SK-N-SH treated with all-trans-retinoic acid at 6 μM for 48 hours (cell line): ENCODE measurements at places on chromosomes 16 and 17.
A peak's percentile ranks its signal among the peaks of the same experiment; 100 is the strongest.

GRCh38 chr16:363766-364490 is 6.4 kb downstream of the MRPL28 start:
- peak; percentile 4; the same call in 2 of the 3 replicates for ATAC-seq

DNA sequence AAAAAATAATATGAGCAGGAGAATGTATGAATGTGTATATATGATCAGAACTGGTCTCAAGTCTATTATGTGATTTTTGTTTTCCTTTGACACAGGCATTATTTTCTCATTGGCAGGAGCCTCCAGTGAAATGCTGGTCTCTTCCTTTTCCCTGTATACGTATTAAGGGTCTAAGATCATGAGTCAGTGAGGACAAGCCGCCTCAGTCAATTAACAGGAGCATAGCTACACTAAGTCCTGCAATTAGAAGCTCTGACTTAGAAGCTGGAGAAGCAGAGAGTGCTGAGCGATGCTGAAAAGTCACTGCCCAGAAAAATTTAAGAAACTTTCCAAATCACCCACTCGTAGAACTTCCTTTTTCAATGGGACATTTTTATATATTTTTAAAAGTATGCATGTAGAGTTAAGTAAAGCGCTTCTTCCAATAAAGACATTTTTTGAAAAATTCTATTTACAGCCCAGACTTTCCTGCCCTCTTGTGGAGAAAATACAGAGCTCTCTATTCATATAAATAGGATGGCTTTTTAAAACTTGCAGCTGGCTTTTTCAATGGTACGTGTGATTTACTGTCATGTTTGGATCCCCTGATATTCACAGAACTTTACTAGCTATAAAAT is 70.2 kb upstream of the PSMD7 start:
- ATAC-seq = peak; percentile 57; the same call in 2 of the 3 replicates

GRCh38 chr17:58338841-58339754 is 10.5 kb upstream of the TSPOAP1 start:
- peak; percentile 35 for ATAC-seq

DNA sequence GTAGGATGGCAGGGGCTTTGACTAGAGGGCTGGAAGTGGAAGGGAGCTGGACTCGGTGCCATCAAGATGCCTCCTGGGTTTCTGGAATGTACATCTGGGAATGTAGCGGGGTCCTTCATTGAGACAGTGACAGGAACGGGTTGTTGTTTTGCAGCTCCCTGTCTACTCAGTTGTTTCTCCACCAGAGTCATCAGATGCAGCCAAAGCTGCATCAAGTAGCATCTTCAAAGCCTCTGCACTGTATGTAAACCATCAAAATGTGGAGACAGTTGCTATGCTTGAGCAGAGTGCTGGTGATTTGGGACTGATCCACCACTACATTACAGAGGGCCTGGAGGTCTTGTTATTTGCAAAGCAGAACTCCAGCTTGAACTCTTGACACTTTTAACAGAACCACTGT is 25.1 kb upstream of the MEAK7 start:
- no peak for ATAC-seq

DNA sequence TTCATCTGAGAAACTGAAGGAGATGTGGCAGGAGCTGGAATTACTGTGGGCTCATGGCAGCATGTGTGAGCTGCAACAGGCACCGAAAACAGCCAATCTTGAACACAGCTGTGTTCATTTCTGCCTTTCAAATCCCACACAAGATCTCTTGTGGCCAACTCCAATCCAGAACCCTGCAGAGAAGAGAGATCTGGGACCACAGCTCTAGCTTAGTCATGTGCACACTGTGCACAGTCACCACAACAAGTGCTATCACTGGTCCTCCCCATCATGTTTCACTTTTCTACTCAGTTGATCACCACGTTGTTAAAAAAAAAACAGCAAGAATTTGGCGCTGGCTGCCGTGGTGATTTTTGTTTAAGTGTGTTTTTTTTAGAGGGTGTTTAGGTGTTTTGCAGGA is 254.5 kb upstream of the ELAC2 start:
- no peak for ATAC-seq

GRCh38 chr16:82192665-82193064 is 22.6 kb upstream of the MPHOSPH6 start:
- no peak for ATAC-seq

GRCh38 chr17:58379511-58379824 is 27.5 kb upstream of the SUPT4H1 start:
- no peak for ATAC-seq

GRCh38 chr16:51949282-51949681 is 597.7 kb downstream of the TOX3 start:
- no peak; the same call in 2 of the 3 replicates for ATAC-seq

DNA sequence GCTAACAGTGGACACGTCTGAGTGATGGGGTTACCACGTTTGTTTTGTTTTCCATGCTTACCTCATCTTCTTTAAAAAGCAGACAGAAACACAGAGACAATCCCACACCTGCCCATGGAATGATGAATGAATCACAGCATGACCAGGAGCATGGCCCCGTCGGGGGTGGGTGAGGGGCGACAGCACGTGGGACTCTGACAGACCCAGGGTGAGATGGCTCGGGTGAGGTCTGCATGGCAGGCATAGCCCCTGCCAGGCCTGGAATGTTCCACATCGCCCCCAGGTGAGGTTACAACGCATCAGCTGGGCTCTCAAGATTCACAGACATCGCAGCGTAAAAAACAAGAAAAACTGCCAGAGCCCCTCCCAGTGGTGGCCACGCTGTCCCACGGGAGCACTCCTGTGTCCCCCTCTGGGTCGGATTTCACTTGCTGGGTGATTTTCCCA is 18.1 kb downstream of the SLC7A5 start:
- ATAC-seq = no peak

GRCh38 chr17:80910043-80910442 is 81.6 kb upstream of the CHMP6 start:
- ATAC-seq = no peak

DNA sequence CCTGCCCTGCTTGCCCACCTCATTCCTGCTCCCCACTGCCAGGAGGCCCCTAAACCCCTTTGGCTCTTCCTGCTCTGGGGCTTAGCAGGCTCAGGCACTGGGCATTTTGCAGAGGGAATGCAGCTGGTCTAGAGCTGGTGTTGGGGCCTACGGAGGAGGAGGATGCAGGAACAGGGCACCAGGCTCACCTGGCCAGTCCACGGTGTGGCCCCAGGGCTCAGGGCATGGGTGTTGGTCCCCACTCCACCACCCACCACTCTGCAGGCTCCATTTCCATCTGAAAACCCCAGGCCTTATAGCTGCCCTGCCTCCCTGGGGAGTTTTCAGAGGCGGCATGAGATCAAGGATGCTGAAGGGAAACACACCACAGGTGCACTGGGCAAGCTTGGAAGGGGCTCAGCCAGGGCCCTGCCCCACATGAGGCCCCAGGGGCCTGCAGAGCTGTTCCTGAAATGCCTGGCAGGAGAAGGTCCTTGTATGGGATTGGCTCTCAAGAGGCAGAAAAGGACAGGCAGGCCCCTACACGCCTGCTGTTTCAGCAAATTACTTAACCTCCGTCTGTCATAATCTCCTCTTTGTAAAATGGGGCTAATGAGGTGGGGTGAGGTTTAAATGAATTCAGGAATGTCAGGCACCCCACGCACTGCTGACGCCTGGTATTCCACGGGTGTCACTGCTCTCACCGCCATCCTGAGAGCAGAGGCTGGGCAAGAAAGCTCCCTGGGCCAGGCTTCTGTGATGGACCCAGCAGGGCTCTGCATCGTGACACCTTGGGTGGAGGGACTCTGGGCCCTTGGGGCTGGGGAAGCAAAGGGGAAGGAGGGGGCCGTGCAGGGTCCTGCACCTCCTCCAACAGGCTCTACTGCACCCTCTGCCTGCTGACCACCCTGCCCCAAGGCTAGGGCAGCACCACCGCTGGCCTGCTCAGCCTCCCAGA is 9.3 kb downstream of the SLC47A2 start:
- no peak for ATAC-seq

DNA sequence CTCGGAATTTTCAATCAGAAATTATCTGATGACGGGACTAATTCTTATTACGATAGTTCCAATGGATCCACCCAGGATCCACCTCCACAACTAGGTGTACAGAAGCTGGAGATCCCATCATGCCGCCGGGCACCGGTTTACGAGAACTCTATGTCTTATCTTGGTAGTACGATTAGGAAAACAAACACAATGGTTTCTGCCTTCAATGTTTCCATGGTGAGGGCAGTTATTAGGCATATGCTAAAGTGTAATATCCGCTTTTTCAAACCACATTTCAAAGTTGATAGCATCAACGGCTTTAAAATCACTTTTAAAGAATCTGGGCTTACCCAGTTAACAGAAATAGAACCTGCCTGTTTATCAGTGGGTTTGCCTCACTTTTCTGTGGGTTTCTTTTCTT is 705.7 kb downstream of the MAF start:
- no peak for ATAC-seq

DNA sequence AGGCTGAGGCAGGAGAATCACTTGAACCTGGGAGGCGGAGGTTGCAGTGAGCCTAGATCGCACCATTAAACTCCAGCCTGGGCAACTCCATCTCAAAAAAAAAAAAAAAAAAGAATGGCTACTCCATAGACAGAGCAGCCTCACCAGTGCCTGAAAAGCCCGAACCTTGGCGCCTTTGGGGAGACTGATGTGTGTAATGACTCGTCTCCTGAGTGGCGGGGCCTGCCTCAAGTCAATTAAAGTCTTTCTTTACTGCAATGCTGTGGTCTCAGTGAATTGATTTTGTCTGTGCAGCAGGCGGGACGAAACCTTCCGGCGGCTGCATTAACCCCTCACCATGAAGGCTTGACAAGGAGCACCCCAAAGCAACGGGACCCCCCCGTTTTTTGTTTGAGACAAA is 3.5 kb upstream of the UQCC4 start:
- ATAC-seq = no peak

DNA sequence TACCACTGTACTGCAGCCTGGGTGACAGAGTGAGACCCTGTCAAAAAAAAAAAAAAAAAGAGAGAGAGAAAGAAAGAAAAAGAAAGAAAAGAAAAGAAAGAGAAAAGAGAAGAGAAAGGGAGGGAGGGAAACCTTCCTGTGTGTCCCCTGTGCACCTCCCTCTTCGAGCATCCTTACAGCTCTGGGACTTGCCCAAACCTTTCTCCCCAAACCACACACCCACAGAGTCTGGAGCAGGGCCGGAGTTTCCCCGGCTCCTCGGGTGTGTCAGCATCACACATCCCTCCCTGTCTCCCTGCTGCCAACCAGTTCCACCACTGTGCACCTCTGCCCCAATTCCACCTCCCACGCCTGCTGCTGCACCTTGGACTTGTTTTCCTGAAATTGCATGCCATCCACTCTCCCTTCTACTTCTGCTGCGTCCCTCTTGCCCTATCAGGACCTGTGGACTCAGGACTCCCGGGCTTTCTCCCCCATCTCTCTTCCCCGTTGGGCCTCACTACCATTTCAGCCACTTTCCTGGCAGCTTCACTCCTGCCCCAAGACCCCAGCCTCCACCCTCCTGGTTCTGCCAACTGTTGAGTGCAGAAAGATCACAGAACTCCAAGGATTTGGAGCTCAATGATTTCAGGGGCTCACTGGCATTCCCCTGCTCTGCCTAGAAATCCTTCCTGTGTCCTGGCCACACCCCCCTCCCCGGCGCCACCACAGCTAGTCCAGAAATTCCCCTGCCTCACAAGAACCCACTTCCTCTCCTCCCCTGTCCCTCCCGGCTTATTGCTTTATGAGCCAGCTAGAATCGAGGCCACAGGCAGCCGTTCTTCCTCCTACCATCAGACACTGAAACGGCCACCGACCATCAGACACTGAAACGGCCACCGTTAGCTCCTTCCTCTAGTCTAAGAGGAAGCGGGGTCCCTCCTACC is 3.7 kb upstream of the CDK3 start:
- peak; percentile 58 for ATAC-seq

DNA sequence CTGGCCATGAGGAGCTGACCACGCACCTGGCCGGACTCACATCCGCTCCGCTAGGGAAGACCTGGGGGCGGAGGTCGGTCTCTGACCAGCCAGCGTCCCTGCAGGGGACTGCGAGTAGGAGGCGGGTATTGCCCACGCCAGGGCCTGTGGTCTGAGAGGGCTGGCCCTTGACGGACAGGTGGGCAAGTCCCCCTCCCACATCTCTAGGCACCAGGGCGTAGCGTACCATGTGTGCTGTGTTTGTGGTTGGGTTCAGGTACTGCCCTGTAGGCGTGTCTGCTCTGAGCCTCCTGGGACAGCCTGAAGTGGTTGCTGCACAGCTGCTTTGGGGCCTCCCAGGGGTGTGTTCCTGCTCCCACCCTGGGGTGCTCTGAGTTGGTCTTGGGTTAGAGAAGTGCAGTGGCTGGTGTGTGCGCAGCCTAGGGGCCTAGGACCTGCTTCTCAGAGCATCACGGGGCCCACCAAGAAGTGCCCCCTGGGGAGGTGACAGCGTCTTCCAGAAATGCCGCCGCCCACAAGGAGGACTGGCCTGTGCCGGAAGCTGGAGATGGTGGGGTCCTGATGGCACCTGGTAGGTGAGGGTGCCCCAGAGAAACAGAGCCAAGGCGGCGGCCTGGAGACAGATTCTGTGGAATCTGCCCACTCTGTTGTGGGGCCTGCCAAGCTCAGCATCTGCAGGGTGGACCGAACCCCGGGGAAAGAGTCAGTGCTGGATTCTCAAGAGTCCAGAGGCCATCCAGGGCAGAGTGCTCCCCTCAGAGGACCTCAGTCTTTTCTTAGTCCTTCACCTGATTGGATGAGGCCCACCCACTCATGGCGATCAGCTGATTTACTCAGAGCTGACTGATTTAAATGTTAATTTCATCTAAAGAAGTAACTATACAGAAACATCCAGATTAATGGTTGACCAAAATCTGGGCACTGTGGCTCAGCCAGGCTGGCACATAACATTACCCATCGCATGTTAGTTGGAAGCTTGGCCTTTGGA is 48.3 kb downstream of the WDR45B start:
- no peak for ATAC-seq

- no peak for ATAC-seq
These were observed 119.4 kb downstream of the USP31 start for GRCh38 chr16:23029733-23030420.

DNA sequence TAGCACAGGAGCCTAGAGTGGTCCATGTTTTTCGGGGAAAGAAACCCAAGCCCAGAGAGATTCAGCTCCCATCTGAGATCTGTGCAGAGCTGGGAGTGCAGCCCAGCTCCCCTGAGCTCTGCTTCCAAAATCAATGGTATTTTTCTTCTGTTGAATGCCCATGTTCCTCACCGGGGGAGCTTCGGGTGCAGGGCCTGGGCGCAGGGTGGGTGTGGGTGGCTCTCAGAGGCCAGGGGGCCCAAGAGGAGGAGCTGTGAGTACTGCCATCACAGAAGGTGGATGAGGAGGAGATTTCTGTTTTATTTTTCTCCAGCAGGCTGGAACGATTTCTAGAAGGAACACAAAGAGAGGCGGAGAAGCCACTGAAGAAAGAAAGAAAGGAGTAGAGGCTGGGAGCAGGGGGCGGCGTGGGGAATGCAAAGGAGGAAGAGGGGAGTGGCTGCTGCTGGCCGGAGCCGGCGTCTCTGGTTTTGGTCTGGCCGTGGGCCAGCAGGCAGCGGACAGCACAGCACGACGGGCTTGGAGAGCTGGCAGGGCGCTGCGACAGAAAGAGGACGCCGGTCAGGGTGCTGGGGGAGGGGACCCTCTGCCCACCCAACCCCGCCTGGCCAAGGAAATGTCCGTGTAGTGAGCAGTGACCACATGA is 76.2 kb upstream of the KSR1 start:
- ATAC-seq = peak; percentile 60

DNA sequence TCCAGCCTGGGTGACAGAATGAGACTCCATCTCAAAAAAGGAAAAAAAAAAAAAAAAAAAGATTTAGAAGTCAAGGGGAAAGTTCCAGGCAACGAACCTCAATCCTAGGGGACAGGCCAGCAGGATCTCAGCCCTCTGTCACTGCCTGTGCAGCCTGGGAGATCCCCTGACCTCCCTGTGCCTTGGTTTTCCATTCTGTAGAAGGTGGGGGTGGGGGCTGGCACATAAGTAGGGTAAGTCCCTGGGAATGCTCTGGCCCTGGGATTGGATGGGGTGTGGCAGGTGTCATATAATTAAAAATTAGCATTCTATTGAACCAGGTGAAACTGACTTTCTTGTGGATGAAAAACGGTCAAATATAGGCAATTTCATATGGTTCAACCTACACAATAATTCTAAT is 90.5 kb downstream of the C16orf78 start:
- ATAC-seq = no peak
